C1 segment of cervical spinal cord (tissue), 14 donors: ENCODE measurements at places on chromosomes 3 and 15.
A peak's percentile ranks its signal among the peaks of the same experiment; 100 is the strongest.

DNA sequence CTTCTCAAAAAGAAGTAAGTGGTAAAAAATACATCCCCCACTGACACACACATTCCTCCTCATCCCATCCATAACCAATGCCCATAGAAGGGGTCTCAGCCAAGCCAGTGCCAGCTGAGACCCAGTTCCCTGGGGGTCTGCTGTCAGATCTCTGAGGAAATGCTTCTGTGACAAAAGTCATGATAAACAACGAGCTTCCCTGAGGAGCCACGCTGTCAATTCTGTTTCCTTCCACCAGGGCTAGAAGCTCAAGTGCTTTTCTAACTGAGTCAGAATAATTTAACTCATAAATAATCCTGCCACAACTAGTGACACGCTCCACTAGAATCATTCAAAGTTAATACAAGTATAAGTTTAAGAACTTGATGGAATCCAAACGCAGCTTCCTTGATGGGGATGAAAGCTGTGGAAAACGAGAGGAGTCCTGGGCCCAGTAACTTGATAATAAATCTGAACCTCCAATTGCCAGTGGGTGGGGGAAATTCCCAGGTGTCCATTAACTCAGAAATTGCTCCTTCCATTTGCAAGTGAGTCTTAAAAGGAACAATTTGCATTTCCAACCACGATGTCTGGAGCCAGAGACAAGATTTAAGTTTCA is 348.7 kb upstream of the LMCD1 start:
- no peak for DNase-seq

GRCh38 chr15:88949734-88950400 is 36.7 kb upstream of the MFGE8 start:
- DNase-seq = no peak

DNA sequence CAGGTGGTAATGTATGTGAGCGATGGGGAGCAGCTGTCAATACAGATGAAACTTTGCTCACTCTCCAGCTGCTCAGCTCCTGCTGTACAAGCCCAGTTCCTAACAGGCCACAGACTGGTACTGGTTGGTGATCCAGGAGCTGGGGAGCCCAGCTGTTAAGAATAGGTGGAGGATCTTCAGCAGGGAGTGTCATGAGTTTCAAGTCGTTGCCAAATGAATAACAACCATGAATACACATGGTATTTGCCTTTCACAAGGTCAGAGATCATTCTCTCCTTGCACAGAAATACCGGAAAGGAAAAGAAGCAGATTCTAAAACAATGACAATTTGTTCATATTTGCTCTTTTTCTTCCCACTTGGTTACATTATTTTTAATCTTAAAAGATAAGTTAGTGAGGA is 5.1 kb downstream of the PLSCR1 start:
- DNase-seq = no peak

- no peak for DNase-seq
These were observed 222.2 kb upstream of the PDZRN3 start for GRCh38 chr3:73846951-73847350.

DNA sequence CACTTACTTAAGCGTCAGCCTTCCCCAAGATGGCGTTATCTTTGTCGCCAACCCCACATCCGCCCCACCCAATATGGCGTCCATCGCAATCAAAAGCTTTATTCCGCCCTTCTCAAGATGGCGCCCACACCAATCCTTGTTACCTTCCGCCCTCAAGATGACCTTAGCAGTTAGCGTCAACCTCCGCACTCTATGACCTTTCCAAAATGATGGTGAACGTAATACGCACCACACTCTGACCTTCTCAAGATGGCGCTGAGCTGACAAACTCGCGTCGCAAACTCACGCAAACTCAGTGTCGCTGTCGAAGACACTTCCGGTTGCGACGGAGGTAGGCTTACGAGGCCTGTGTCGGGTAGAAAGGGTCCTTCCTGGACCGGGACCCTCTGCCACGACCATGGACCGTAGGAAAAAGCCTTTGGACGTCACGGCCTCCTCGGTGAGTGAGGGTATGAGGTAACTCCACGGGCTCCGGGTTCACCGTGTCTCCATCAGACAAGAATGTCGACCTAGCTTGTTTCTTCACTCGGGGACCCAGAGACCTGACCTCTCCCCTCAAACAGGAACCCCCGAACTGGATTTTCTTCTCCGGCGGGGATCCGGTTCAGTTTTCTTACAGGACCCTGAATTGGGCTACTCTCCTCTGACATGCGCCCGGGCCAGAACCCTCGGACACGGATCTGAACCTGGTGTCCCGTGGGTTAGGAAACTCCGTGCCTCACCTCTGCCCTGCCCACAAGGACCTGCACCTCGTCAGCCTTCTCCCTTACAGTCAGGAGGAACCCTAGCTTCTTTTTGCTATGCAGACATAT is at the start of gene CCDC174:
Gene CCDC174 (plus strand): TSS at position 323 of the 812 bp plus-strand sequence. CDS start 75 bp downstream, at position 398.
- peak; percentile 99 for DNase-seq

DNA sequence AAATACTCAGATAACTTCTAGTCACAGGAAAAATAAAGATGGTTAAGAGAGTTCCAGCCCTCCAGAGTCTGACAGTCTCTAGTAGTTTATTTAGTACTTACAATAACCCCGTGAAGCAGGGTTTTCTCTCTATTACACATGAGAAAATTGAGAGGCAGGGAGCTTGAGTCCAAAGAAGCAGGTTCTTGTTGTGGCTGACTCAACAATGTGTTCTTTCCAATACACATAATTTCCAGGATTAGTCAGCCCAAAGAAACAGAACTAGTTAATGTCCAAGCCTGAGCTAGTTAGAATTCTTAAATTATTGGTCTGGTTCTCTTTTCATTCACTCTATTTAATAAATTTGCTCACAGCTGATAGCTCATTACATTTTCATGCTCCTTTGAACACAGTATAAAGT is 49.9 kb downstream of the ALDH1A2 start:
- no peak for DNase-seq

- DNase-seq = no peak
These were observed 2.5 kb downstream of the EFCC1 start for GRCh38 chr3:129003578-129004112.

GRCh38 chr3:40167958-40168357 is 141.5 kb upstream of the EIF1B start:
- no peak for DNase-seq

DNA sequence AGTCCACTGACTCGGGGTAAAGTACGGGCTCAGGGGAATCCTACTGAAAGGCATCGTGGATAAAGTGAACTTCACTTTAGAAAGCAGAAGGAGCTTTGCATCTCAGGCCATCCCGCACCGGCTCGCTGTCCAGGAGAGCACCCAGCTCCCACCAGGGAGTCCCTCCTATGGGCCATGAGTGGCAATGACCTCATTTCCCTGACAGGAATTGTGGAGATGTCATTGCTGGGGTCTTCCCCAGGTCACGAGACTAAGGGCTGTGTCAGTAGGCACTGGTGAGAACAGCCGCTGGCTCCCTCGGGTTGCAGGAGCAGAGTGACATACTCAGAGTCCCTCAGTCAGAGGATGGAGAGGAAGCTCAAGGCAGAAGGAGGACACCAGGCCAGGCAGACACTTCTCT is 97.3 kb downstream of the XXYLT1 start:
- no peak for DNase-seq

- DNase-seq = no peak
These were observed 40.8 kb downstream of the PPM1L start for GRCh38 chr3:160796813-160797164.

GRCh38 chr3:66609660-66610561 is 109.1 kb upstream of the LRIG1 start:
- peak; percentile 52 for DNase-seq

DNA sequence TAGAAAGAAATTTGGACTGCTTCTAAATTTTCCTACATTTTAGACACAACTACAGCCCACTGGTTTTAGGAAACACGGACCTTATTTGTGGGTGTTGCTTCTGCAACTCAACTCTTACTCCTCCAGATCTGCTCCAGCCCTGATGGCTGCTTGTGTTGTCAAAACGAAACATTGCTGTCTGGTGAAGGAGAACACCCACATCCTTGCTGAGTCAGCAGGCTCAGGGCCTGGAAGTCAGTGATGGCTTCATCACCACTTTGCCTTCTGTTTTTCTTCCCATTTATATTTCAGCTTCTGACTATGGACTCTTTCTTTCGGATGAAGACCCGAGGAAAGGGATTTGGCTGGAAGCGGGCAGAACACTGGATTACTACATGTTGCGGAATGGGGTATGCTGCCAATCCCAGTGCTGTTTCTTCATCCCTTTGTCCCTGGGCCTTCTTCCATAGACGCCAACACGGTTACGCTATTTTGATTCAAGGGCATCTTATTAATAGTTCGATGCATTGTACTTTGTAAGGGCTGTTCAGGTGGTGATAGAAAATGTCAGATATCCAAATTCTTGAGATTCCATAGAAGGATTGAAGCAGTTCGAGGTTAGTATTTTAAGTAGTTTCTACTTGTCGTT is 392.6 kb upstream of the TPM1 start:
- DNase-seq = no peak
